Parietal lobe (tissue), 2 donors: ENCODE measurements at places on chromosomes 16 and 17. TPM values are rescaled to one million over a fixed set of nuclear protein-coding genes. Genes with fewer than 3 reads are reported as not detected.

SEZ6 gene
- 105 TPM for total RNA-seq

RSAD1 gene
- total RNA-seq, result 34.7 TPM

HS3ST4 gene
- total RNA-seq, result 14.1 TPM

NPTX1 gene
- total RNA-seq, result 19.7 TPM

MSRB1 gene
- 3.1 TPM for total RNA-seq

ESRP2 gene
- total RNA-seq, result not detected

KRTAP9-2 gene
- total RNA-seq, result not detected

ITFG1 gene
- 165 TPM for total RNA-seq

CDR2L gene
- total RNA-seq, result 8.8 TPM

CRHR1 gene
- total RNA-seq, result 16.6 TPM

IRX5 gene
- not detected for total RNA-seq
